ENCODE measurements at places on chromosomes 7 and 10. TPM values are rescaled to one million over a fixed set of nuclear protein-coding genes. Genes with fewer than 3 reads are reported as not detected.

RINT1 gene
- total RNA-seq = 18.6 TPM

GRCh38 chr7:130649004-130649790, 19.4 kb downstream of the COPG2 start:
- no peak for DNase-seq

DNA sequence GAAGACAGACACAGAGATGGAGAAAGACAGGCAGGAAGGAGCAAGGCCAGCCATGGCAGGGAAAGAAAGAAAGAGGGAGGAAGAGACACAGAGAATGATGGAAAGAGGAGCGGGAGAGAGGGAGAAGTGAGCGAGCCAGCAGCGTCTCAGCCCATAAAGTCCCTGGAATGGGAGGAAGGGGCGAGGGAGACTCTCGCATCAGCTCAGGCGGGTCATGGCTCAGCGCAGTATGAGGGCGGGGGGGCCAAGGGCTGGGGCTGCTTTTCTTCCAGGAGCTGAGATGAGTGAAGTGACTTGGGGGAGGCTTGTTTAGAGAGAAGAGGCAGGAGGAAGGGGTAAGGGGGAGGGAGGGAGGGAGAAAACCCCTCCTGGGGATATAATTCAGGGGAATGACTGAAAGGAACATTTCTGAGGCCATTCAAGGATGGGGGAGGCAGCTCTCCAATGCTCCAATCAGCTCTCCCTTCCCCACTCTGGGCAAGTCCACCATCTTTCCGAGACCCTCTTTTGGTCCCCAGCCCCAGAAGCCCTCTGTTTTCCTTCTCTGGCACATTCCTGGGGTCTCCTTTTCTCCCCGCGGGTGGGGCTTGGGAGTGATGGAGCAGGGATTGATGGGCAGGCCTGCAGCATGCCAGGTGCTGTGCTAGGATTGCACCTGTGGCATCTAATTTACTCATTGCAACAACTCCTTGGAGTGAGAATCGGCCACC, 87.9 kb downstream of the HIF1AN start:
- no peak for DNase-seq

- no peak for DNase-seq
These were observed 11.7 kb upstream of the MKI67 start for GRCh38 chr10:128137877-128138276.

DNA sequence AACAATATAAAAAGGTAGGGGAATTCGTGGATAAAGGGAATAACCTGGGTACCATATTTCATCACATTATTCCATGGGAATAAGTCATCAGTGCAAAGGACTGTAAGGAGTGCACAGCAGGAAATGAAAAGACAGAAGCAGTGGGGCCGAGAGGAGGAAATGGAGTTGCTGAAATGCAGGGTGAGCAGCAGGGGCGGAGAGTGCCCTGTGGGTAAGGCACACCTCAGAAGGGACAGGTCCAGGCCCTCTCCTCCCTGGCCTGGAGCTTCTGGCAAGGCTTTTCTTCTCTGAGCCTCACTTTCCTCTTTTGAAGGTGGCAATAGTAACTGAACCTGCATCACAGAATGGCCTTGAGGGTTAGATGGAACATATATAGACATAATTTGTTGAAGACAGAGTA, 26.2 kb downstream of the IKZF1 start:
- no peak for DNase-seq

DNA sequence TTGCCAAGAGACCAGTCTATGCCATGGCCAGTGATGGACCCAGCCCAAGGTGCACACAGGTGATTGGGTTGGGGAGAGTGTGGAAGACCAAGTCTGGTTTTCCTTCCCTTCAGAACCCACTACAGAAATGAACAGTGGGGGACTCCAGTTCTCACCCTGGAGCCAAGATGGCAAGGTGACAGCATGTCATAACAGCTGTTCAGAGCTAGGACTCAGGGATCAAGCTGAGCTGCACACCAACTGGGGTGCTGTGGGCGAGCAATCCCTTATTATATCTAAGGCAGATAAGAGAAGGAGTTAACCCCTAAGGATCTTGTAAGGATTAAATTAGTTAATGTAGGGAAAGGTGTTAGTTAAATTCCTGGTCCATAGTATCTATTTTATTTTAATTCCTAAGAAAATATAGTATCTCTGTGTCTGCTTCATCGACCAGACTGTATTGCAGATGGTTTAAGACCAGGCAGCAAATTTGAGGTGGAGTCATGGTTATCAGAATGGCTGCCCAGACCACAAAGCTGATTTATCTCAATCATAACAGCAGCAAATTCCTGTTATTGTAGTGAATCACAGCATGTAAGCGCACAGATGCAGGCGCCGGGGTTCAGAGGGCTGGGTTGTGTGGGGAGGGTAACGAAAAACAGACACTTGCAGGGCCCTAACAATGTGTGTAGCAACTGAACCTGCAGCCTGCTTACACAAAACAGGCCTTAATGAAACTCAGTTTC, 208.7 kb upstream of the ZNF32 start:
- DNase-seq = no peak

DNA sequence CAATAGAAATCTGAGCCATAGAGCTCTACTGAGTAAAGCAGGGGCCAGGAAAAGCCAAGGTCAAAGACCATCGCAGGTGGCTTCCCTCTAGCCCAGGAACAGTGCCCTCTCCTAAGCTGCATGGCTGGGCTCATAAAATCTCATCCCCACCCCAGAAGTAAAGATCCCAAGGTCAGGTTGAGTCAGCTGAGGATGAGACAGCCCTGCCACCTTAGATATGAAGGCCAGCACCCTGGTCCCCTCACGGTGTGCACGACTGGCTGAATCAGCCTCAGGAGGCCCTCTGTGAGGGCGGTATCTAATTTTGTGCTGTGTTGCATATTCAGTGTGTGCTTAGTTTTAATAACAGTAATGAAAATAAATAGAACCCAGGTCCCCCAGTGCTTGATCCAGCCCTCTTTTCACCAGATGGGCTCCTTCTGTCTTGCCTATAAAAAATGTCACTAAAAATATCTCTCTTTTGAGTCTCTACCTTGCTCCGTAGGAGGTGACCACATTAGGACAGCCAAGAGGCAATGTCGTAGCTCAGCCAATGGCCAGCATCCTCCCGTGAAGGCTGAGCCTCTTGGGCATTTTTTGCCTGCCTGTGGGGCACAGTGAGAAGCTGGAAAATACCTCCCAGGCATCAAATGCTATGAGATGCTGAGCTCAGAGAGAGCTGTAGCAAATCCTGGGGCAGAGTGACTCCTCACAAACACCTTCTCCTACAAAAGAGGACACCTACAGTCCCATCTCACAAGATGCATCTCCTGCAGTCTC, 424.0 kb downstream of the PLXNA4 start:
- DNase-seq = no peak

Measured in osteocyte (in vitro differentiated cells).